Bone marrow (tissue), 2 donors: ENCODE measurements at places on chromosomes 5 and 9.

DNA sequence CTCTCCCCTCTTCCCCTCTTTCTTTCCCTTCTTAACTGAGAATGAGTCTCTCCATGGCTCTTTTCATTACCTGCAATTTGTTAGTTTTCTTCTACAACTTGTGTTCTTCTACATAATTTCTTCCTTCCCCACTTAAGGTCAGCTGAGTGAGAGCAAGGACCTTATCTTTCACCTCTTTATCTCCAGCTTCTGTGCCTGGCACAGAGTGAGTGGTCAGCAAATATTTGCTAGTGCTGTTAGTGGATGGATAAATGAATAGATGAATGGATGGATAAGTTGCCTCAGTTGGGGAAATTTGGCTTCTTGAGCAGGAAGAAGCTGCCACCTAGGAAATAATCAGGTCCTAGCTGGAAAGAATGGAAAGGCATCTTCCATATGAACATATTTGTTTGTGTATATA, 44.6 kb upstream of the PPARGC1B start:
- no peak for DNase-seq

GRCh38 chr9:136329636-136330405, 2.5 kb downstream of the GPSM1 start:
- no peak for DNase-seq

- no peak for DNase-seq
These were observed 485.2 kb downstream of the RAB3C start for GRCh38 chr5:59067956-59068656.

GRCh38 chr5:65808251-65808741, 86.3 kb downstream of the NLN start:
- no peak for DNase-seq

GRCh38 chr5:135337064-135337463, 62.0 kb downstream of the MACROH2A1 start:
- DNase-seq, result no peak

- no peak for DNase-seq
These were observed 15.4 kb downstream of the CDK5RAP2 start for GRCh38 chr9:120564589-120564988.

- DNase-seq, result no peak
These were observed 155.7 kb downstream of the RMI1 start for GRCh38 chr9:84136119-84136868.

GRCh38 chr5:57298985-57299491, 125.2 kb downstream of the GPBP1 start:
- DNase-seq, result no peak

DNA sequence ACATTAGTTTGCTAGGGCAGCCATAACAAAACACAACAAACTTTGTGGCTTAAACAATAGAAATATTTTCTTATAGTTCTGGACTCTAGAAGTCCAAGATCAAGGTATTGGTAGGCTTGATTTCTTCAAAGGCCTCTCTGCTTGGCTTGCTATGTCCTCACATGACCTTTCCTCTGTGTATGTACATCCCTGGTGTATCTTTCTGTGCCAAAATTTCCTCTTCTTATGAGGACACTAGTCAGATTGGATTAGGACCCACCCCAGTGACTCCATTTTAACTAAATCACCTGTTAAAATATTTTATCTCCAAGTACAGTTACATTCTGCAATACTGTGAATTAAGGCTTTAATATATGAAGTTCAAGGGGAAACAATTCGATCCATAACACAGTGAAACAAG, 168.9 kb upstream of the CCNH start:
- DNase-seq, result no peak

DNA sequence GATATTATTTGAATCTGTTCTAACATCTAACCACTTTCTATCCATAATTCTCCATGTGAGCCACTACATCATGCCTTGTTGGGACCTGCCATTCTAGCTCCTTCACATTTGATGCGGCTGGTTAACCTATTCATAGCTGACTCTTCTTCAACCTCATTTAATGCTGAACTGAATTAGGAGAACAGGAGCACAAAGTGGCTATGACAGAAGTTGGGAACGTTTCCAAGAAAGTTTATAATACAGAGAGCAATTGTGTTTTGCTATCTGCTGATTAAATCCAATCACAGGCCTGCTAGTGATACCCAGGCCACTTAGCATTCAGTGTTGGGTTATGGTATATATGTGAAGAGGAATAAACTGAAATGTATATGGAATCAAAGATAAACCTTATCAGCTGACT, 440.3 kb downstream of the PTPRD start:
- no peak for DNase-seq

GRCh38 chr5:36452424-36453006, 150.8 kb upstream of the RANBP3L start:
- no peak for DNase-seq

DNA sequence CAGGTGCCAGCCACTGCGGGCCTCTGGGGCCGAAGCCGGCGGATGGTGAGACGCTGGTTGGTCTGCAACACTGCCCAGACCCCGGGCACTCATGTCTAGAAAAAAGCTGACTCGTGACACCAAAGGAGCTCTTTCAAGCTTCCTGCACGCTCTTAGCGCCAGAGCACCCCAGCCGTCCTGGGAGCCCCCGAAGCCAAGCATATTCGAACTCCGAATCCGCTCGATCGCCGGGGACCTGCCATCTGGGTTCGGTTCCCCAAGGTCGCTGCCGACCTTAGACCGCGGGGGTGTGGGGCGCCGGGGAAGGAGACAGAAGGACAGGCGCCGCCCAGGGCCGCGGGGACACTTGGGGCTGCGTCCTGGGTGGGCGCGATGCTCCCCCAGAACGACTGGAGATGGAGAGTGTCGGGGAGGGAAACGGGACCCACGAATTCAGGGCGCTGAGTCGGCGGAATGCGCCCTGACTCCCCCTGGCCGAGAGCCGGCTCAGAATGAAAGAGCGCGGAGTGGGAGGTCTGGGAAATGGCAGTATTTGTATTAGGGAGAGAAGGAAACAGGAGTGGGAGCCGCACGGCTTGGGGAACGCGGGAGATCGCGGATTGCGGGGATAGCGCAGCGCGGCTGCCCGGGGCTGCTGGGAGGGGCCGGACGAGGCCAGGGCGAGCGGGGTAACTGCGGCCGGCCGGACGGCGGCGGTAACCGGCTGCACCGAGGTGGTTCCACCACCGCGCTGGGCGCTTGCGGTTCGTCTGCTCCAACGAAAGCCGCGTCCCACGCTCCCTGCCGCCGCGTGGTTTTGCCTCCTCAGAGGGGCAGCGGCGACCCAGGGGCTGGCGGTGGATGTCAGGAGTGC, 20.1 kb upstream of the MARCHF6 start:
- no peak for DNase-seq

DNA sequence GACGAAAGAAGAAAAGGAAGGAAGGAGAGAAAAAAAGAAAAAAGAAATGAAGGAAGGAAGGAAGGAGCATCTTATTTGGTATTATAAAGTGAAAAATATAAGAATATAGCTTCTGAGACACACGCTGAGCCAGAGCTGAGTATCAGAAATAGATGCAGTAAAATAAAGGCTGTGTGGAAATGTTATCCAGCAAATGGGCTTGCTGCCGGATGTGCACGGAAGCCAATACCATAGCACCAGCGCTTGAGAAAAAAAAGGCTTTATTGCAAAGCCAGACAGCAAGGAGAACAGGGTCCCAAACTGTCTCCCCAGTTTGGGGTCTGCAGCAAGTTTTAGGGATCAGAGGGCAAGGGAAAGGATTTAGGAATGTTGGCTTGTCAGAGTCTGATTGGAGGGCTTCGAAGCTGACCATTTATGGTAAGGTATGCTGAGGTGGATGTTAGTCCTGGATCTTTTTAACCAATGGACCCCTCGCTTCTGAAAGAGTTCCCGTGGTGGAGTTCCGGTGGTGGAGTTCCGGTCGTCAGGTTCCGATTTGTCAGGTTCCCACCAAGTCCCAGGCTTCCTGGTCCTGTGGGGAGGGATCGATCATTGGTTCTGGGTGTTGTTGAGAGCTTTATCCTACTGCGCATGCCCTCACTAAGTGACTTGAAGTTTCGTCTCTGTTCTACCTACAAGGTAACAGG, 70.4 kb downstream of the SFXN1 start:
- DNase-seq, result no peak

- DNase-seq, result no peak
These were observed 7.8 kb downstream of the PHYHD1 start for GRCh38 chr9:128928624-128929023.
